GM12865 (cell line): ENCODE measurements at places on chromosomes 4 and X.

DNA sequence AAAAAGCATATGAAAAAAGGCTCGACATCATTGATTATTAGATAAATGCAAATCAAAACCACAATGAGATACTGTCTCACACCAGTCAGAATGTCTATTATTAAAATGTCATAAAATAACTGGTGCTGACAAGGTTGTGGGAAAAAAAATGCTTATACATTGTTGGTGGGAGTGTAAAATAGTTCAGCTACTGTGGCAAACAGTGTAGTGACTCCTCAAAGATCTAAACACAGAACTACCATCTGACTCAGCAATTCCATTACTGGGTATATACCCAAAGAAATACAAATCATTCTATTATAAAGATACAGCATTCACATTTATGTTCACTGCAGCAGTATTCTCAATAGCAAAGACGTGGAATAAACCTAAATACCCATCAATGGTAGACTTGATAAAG is 412.1 kb downstream of the CENPC start:
- no peak for DNase-seq

GRCh38 chrX:19849464-19850080 is 37.8 kb downstream of the SH3KBP1 start:
- DNase-seq = peak; percentile 78

DNA sequence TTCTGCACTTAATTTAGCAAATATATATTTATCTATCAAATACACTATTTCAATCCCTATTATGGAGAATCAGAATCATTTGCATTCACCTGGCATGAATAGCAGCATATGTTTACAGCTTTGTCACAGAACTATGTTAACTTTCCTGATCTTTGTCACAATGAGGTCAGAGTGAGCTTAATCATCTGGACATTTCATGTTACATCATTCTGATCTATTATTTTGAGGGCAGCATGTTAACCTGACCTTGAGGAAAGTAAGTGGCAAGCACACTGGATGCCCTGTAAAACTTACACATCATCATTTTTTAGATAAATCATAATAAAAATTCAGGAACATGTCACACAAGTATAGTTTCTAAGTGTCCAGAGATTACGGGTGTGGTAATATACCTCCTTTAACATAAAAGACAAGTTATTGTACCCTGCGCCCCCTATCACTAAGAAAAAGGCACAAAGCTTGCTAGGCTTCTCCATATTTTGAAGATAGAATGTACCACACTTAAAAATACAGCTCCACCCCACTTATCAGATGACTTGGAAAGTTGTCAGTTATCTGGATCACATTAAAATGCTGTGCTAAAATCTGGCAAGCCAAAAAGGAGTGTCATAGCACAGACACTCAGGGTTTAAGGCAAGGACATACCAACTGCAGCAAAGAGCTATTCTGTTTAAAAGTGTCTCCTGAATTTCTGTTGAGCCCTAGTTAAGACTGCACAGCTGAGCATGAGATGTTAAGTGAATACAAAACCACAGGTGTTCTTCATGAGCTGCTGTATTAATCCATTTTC is 182.7 kb upstream of the FAT4 start:
- no peak for DNase-seq

GRCh38 chrX:14873676-14874049 is 442 bp downstream of the MOSPD2 start:
- DNase-seq = no peak

- no peak for DNase-seq
Observed at GRCh38 chr4:72666910-72667309, 97.9 kb upstream of the ADAMTS3 start.

DNA sequence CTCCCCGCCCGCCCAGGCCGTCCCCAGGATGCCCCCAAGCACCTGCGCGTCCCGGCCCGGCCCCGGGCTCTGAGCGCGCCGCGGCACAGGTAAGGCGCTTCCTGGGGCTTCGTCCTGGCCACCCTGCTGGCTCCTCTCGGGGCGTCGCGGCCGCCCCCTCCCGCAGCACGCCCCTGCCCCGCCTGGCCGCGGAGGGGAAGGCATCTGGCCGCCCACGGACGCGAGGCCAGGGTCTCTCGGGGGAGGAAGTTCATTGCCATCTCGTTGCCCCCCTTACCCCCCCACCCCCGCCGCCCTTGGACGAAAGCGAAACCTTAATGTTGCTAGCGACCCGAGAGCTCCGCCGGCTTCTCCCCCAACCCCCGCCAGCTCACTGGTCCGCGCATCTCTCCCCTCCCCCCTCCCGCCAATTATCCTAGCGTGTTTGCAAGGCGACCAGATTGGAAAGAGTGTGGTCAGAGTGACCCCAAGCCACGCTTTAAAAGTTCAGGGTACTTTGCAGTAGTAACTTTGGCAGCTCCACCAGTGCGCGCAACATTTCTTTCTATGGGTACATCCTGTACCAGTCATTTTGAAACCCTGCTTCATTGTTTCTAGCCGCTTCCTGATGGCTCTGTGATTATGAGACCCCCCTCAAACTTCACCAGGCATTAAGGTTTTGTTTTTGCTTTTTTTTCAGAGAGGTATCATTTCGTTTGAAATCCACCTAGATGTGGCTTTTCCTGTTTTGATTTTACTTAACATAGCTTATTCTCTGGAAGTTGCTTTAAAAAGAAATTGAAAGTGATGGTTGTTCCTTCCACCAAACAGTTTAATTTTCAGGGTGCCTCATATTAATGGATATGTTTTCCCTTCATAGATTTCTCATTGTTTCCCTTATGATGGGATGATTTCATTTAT is 626 bp downstream of the TBC1D1 start:
- DNase-seq = peak; percentile 93

GRCh38 chr4:89753601-89754066 is 83.3 kb downstream of the SNCA start:
- no peak for DNase-seq

DNA sequence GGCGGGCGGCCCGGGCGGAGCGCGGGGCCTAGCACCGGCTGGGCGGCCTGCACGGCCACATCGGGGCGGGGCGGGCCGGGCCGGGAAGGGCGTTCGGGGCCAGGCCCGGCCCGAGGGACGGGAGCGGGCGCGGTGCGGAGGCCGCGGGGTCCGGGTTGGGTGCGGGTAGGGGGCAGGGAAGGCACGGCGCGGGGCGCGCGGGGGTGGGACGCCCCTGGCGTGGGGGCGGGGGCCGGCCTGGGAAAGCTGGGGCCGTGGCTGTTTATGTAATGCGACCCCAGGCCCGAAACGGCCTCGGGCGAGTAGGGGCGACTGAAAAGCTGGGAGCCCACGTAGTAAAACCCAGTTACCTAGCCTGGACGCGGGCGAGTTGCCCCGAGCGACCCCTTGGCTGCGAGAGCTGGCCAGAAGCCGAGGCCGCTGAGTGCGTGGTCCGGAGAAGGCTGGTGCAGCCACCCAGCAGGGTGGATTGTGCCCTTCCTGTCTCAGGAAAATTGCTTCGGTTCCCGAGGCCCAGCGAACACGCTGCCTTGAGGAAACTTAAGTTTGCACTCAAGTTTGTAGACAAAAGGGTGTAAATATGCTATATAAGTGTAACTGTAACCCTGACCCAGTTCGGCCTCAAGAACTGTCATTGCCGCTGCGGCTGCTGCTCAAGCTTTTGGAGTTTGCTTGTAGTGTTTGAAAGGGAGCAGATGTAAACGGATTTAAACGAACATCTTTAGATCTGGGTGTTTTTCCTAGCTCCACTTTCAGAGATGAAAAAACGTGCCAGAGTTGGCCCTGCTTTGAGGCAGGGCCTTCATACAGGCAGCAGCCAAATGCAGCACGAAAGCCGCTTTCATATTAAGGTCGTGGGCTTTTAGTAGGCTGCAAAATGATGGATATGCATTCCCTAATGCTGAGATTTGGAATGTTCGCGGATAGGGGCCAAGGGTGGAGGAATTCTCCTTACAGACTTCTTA is 674 bp downstream of the SEC24B start:
- peak; percentile 26 for DNase-seq

DNA sequence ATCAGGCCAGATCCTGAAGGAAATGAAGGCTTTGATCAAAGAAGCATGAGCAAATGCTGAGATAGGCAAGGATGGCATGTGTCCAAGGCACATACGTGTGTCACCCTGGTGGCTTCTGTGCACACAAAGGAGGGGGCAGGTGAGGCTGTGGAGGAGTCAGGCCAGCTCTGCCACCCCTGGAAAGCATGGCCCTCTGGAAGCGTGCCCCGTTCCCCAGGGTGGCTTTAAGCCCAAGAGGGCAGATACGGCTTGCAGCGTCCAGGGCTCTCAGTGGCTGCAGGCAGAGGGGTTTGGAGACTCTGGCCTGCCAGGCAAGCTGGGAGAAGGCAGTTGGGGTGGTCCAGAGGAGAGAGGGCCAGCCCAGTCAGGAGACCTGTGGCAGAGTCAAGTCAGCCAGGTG is 25.6 kb downstream of the PNMA6E start:
- DNase-seq = no peak

GRCh38 chrX:39905946-39906345 is 191.8 kb downstream of the BCOR start:
- DNase-seq = no peak

DNA sequence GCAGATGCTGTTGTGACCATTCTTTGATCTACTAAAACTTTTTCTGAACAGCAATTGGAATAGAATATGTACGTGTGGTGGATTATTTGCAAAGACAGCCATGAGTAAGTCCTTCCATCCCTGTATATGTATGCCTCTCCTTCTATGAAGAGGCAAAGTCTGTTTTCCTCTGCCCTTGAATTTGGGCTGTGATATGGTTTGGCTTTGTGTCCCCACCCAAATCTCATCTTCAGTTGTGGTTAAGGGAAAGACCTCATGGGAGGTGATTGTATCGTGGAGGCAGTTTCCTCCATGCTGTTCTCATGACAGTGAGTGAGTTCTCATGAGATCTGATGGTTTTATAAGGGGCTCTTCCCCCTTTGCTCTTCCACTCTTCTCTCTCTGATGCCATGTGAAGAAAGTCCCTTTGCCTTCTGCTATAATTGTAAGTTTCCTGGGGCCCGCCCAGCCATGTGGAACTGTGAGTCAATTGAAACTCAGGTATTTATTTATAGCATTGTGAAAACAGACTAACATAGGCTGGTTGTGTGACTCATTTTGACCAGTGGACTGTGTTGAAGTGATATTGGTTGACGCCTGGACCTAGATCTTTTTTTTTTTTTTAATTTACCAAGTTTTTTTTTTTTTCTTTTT is 108.3 kb upstream of the CAMK2D start:
- DNase-seq = peak; percentile 74

DNA sequence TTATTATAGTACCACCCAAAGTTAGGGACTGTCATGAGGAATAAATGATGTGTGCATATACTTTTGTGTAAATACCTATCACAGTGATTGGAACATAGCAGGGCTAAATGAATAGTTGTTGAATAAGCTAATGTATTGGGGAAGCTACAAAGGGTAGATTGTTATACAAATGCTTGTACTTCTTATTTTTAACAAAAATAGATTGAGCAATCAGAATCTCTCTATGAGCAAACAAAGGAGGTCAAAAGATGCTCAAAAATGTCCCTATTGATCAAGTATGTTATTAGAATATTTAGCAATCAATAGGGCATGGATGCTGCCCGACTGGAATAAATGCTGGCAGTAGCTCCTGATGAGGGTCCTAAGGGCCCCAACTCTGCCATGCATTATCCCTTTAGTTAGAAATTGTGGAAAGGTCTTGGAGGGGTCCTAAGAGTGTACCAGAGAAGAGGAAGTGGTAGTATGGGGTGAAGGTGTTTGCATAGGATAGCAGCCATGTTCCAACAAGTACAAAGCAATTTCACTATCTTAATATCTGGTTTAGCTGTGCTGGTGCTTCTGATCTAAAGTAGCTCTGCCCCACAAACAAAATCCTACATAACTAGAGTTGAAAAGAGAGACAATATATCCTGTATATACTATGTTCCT is 33.1 kb upstream of the TAPT1 start:
- DNase-seq = no peak

DNA sequence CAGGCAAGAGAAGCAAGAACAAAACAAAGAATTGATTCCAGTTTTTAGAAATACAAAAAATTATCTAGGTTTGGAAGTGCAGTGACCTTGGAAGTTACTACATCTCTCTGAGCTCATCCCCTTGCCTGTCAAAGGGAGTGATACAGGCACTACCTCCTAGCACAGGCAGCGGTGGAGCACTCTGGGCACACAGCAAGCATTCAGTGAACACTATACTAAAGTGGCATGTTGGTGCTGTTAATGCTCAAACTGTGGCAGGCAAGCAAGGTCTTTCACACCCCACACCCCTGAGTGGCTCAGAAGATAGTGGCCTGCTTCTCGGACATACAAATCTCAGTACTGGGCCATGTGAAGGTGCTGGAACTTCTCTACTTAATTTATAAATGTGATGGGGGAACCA is 51.2 kb downstream of the DRD5 start:
- DNase-seq = no peak

GRCh38 chrX:31497086-31497485 is 425.2 kb upstream of the FTHL17 start:
- no peak for DNase-seq

GRCh38 chrX:29528281-29528680 is 687.1 kb upstream of the MAGEB2 start:
- DNase-seq = peak; percentile 30

DNA sequence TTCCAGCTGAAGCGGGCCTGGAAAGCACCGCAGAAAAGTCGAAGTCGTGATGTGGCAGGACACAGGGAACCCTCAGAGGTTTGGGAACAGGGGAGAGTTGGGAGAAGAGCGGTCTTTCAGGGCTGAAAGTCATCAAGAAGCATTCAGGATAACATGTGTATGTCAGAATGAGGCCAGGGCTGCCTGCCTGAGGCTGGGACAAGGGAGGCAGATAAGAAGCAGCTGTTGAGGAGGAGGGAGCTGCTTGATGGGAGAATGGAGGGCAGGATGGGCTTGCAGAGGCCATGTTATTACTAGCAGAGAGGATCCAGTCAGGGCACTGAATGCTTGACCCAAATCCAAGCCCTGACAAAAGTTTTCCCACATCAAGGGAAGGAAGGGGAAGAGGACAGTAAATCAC is 132.0 kb downstream of the ATG4A start:
- DNase-seq = no peak

- DNase-seq = no peak
Observed at GRCh38 chrX:154531626-154532025, 15.0 kb downstream of the G6PD start.

- DNase-seq = no peak
Observed at GRCh38 chr4:147418226-147418625, 62.7 kb upstream of the EDNRA start.

DNA sequence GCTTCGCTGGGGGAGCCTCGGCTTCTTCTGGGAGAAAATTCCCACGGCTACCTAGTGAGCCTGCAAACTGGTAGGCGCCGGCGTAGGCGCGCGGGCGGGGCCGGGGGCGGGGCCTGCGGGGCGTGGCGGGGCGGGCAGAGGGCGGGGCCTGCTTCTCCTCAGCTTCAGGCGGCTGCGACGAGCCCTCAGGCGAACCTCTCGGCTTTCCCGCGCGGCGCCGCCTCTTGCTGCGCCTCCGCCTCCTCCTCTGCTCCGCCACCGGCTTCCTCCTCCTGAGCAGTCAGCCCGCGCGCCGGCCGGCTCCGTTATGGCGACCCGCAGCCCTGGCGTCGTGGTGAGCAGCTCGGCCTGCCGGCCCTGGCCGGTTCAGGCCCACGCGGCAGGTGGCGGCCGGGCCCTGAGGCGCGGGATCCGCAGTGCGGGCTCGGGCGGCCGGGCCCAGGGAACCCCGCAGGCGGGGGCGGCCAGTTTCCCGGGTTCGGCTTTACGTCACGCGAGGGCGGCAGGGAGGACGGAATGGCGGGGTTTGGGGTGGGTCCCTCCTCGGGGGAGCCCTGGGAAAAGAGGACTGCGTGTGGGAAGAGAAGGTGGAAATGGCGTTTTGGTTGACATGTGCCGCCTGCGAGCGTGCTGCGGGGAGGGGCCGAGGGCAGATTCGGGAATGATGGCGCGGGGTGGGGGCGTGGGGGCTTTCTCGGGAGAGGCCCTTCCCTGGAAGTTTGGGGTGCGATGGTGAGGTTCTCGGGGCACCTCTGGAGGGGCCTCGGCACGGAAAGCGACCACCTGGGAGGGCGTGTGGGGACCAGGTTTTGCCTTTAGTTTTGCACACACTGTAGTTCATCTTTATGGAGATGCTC is at the start of gene HPRT1:
Gene HPRT1, plus strand, starts transcription at position 161 of the 857 bp plus-strand sequence. Its CDS starts 147 bp downstream, at position 308.
- DNase-seq = peak; percentile 86
